ENCODE measurements at places on chromosomes 6 and 20.

DNA sequence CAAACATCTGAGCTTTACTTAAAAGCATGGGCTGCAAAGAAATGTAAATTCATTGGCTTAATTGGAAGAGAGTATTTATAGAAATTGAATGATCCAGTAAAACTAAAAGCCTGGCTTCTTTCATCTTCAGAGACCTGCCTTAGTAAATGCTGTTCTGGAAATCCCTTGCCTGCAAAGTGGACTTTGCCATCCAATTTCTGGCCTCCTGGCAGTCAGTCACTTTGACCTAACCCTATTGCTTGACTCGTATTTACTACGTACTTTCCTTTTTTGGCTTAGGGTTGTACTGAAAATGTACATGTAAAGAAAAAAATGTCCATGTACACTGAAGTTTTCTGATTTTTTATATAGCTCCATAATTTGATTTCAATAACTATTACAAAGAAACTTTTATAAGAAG, 47.1 kb downstream of the E2F3 start:
- DNase-seq = no peak

DNA sequence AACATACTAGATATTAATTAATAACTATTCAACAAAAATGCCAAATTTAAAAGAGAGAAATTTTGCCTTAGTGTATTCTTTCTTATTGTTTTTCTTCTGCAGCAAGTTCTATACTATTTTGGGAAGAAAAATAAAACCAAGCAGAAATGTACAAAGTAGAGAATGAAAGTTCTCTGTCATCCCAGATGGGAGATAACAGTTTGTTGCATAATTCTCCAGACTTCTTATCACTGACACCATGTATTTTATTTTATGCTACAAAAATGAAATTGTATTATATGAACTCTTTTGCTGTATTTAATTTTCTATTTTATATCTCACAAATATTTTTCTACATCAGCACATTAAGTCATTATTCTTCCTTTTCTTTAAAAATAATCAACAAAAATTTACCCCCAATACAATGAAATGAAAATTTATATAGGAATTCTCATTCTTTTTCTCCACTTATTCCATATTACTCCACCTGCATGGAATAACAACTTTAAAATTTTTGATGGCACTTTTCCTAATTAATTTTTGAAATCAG, 18.2 kb downstream of the TMEM244 start:
- DNase-seq = no peak

DNA sequence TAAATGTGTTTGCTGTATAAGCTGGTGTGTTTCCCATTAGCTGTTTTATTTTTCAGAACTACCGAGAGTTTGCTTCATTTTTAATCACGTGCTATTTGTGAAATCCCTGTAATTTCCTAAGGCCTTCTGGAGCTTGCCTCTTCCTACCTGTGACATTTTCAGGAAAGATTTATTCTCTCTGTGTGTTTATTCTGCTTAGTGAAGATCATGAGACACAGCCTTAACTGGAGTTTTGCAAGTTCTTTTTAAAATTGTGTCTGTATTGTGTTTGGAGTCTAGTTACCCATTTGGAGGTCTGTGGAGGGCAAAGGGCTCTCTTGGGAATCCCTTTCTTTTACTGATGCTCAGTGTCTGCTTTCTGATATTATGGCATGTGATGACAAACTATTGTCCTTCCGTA, 359.1 kb upstream of the FLRT3 start:
- no peak for DNase-seq

DNA sequence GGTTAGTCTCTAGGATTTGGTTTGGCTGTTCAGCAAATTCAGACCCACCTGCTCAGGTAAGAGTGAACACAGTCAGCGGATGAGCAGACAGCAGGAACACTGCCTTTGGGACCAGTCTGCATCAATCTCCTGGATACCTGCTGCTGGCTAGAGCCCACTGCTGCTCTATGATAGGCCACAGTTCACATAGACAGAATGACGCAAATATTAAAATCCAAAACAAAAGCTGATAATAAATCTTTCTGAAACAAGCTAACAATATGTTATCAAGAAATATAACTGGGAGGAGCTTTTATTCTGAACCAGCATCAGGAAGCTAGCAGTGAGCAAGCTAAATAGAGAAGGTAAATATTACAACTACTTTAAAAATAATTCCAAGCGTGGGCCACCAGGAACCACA, at the start of gene TAAR1:
TAAR1 (minus strand) TSS at position 101 of the 400 bp plus-strand sequence. CDS start 13,179 bp downstream, outside the sequence.
- DNase-seq = no peak

DNA sequence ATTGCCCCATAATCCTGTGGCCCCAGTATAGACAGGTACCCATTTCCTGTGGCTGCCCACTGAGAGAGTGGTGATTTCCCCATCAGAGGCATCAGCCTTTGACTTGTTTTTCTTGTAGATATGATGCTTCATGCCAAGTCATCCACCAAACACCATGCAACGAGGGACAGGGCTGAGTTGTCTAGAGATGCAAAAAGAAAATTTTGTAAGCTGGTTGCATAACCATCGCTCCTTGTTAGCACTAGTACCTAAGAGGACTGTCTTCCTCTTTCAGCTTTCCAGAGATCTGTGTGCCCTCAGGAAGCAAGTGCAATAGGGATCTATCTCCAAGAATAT, 166.8 kb downstream of the BCAS1 start:
- DNase-seq = no peak

GRCh38 chr6:104527761-104528415, 331.8 kb downstream of the HACE1 start:
- no peak for DNase-seq

GRCh38 chr6:160999516-160999915, 7.9 kb downstream of the MAP3K4 start:
- DNase-seq = no peak

DNA sequence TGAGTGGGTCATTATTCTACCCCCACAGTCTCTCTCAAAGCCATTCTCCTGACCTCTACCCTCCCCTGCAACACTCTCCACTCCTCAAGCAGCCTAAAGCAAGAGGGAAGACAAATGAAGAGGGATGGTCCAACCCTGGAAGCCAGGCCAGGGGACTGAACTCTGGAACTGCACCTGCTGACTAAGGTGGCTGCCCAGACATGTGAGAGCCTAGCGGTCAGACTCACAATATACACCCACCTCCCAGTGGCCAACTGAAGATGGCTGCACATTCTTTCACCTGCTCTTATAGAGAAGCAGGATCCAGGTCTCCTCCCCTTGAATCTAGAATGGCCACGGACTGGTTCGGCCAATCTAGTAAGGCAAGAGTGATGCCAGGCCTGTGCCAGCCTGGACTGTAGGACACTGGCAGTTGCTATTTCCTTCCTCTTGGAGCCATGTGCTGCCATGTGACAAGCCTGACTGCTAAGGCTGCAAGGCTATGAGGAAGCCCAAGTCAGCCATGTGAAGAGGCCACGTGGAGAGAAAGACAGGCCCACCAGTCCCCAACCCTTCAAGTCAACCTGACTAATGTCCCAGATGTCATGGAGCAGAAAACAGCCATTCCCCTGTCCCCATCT, 31.8 kb downstream of the ACSS1 start:
- DNase-seq = no peak

DNA sequence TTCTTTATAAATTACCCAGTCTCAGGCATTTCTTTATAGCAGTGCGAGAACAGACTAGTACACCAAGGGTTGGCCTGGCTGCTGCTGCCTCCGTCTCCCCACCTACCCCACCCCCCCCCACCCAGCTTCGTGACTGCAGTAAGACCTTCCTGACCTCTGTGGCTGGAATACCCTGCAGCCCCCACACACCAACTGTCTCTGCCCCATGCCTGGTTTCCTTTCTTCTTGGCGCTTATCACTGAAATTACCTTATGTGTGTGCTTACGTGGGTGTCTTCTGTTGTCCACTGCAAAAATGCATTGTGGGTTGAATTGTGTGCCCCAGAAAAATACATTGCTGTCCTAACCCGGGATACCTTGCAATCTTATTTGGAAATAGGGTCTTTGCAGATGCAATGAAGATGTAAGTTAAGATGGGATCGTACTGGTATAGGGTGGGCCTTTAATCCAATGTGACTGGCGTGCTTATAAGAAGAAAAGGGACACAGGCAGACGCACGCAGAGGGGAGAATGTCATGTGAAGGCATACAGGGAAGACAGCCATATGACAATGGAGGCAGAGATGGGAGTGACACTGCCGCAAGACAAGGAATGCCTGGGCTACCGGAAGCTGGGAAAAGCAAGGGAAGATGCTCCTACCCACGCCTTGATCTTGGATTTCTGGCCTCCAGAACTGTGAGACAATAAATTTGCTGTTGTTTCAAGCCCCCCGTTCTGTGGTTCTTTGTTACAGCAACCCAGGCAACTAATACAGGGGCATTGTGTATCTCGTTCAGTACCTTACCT, 15.4 kb downstream of the SYNJ2 start:
- no peak for DNase-seq

- peak; percentile 72 for DNase-seq
Observed at GRCh38 chr20:32325706-32326503, 32.2 kb upstream of the ASXL1 start.

DNA sequence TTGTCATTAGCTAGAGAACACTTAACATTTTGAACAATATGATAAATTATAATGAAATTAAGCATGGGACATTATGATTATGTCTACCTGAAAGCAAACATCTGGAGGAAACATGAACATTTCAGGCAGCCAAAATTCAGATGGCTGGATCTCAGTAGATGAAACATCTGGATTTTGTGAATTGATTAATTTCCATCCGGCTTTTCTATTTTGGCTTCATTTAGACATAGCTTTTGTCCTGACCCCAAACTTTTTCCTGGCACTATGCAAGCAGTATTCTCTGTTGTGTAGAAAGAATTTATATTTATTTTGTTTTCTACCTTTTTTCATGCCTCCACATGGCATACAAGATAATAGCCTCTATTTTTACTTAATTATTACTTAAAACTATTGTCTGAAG, 186.3 kb downstream of the OGFRL1 start:
- no peak for DNase-seq

DNA sequence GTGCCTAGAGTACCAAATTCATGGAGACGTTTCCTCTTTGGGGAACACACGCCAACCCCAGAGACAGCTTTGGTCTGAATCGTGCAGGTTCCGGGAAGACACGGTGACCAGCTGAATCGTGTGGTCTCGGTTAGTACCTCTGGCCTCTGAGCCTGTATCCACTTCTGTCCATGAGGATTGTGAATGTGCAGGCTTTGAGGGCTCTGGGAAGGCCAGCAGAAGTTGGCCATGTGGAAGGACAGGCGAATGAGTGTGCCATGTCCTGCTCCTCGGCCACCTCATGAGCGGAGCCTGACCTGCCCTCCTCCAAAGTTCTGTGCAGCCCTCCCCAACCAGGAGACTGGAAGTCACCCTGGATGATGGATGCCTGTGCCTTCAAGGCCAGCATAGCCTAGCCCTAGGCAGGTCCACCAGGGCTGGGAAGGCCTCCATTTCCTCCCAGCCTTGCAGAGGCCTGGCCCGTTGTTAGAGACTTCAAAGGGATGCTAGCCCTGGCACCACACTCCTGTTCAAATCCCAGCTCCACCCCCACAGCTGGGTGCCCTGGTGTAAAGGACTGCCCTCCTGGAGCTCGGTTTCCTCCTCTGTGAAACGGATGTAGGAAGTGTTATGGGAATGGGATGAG, 1.7 kb upstream of the TMEM74B start:
- DNase-seq = no peak

- DNase-seq = no peak
Observed at GRCh38 chr6:127107916-127108315, 10.6 kb upstream of the RSPO3 start.

DNA sequence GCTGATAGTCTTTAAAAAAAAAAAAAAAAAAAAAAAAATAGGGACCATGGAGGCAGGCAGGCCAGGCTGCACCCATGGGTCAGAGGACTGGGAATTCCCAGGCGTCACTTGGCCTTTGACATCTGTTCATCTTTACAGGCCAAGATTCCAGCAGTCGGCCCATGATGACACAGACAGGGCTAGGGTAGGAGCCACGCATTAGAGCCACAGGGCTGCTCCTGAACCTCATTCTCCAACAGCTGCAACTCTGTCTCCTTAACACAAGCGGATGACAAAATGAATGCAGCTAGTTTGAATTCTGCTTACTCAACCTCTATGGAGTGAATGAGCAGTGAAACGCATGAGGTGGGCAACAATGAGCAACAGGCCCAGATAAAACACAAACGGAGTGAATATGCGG, 126.4 kb downstream of the LY86 start:
- DNase-seq = no peak

- no peak for DNase-seq
Observed at GRCh38 chr6:4365686-4366085, 230.3 kb upstream of the ECI2 start.

DNA sequence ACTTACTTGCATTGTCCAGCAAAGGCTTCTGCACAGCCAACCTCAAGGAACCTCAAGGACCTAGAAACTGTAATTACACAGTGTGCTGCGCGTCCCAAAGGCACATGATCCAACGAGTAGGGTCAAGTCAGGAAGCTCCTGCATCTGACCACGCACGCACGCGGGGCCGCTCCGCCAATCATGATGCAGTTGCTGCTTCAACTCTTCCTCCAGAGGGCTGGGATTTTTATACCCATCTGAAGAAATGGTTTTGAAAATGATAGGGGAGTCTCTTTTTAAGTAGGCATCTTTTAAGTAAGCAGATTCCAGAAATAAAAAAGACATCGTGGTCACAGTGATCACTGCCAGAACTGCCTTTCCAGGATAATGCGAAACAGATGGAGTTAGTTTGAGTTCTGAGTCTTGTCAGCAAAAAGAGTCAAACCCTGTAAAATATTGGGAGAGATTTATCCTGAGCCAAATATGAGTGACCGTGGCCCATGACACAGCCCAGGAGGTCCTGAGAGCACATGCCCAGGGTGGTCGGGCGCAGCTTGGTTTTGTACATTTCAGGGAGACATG, 34.0 kb downstream of the KIF25 start:
- no peak for DNase-seq
